ENCODE measurements at places on chromosomes 3 and 15.

GRCh38 chr15:58705105-58705504 is 44.4 kb downstream of the ADAM10 start:
- DNase-seq = no peak

- no peak for DNase-seq
Observed at GRCh38 chr3:184593220-184593927, 31.8 kb downstream of the EPHB3 start.

DNA sequence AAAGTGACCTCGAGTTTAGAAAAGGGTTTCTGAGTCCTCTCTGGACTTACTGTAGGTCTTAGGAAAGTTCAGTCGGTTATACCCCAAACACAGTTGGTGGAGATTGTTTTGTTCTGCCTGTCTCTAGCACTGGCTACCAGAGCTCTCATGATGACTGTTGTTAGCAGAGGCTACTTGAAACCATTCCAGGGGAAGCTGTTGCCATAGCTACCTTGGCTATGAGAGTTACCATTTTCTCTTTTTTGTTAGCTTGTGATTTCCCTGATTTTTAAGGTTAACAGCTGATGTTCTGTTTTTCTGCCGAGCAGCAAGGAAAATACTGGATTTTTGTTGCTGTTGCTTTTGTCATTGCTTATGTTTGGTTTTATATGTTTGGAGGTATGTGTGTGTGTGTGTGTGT is 26.7 kb downstream of the ABHD2 start:
- peak; percentile 81 for DNase-seq

GRCh38 chr3:11465744-11466616 is 177.7 kb downstream of the VGLL4 start:
- no peak for DNase-seq

GRCh38 chr3:106877627-106878026 is 499.6 kb upstream of the CCDC54 start:
- DNase-seq = no peak

DNA sequence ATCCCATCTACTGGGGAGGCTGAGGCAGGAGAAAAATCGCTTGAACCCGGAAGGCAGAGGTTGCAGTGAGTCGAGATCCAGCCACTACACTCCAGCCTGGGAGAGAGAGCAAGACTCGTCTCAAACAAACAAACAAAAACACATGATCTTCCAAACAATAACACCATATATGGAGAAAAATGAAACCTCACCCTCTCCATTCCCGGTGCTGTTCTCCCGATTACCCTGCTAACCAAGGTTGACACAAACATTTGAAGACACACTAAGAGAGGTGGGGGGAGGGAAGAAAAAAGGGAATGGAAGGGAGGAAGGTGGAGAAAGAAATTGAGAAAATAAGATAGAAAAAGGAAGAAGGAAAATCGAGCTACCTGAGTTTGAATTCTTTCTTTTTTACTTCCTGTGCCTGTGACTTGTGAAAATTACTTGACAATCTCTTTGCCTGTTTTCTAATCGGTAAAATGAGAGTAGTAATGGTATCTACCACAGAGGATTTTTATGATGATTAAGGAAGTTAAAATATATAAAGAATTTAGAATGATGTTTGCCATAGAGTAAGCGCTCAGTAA is 1.1 kb upstream of the PLSCR2 start:
- no peak for DNase-seq

DNA sequence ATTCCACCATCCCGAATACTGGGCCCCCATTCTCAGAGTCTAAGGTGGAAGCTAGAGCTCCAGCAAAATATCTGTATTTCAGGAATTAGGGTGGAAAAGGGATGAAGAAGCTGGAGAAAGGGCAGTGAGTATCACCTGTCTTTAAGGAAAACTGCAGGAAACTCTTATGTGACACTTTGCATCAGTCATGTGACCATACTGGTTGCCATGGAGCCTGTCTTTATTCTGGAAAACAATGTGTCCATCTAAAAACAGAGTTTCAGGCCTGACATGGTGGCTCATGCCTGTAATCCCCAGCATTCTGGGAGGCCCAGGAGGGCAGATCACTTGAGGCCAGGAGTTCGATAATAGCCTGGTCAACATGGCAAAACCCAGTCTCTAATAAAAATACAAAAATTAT is 52.9 kb upstream of the FSIP1 start:
- peak; percentile 24 for DNase-seq

DNA sequence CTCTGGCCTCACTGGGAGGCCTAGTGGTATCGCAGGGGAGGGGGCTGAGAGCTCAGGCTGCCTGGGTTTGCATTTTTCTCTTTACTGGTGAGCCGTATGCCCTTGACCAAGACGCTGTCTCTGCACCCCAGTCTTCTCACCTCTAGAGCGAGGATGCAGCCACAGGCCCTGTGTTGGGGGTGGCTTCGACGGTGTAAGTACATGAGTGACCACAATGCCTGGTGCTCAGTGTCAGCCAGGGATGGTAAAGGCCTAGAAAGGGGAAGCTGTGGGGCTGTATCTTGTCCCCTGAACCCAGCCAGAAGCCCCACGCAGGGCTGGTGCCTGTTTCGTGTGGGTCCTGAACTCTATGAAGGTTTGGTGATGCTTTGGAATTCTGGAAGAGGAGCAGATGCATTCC is 19.8 kb downstream of the SYNM start:
- no peak for DNase-seq

GRCh38 chr15:84858231-84858630 is 26.2 kb upstream of the SLC28A1 start:
- DNase-seq = no peak

GRCh38 chr15:81293728-81294515 is 30.0 kb downstream of the STARD5 start:
- no peak for DNase-seq

GRCh38 chr3:49410846-49411534 is 786 bp downstream of the RHOA start:
- DNase-seq = no peak

GRCh38 chr15:65512189-65512588 is 5.3 kb downstream of the DPP8 start:
- no peak for DNase-seq

DNA sequence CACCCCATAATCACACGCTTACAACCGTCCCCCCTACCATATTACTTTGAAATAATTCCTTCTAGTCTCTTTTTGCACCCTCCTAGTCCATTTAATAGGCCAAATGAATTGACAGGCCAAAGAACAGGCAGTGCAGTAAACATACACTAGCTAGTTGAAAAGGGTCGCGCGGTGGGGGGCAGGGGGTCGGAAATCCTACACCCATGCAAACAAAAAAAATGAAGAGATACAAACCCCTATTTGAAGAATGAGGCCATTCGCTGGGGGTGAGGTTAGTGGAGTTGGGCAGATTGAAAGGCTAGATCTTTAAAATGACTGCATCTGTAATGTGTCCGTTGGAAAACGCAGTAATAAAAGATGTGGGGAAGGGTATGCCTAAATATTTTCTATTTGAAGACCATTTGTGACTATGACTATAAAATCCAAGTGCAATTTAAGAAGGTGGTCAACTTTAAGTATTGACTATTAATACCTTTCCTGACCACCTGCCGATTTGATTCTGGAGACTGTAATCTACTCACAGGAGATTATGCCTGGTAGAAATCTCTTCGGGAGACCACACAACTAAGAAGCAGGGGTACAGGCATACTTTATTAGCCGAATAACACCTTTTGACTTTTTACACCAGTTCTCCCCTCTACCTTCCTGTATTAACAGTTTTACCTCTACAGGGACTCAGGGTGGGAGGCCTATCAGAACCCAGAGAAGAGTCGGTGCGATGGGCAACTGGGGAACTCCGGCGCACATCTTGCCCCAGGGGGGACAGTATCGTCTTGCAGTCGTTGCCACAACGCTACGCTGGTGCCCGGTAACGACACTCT is 762 bp upstream of the ARL6 start:
- no peak for DNase-seq

- no peak for DNase-seq
Observed at GRCh38 chr15:57782731-57783130, 76.2 kb downstream of the POLR2M start.

DNA sequence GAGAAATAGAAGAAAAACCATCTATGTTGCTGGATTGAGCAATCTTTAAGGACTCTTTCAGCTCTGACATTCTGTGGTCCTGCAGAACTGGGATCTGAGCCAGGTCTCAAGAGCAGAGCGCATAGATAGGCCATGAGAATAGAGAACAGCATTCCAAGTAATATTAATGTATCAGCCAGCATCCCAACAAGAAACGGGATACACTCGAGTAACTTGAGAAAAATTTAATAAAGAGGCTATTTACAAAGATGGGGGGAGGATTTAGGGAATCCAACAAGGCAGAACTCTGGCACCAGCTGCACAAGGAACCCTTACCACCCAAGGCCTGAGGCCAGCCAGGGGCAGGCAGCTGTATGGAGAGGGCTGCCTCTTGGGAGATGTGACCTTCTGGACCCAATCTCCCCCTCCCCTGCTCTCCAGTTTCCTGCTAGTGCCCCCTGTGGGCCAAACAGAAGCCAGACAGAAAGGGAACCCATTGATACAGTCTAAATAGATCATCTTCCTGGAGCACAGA is 8.2 kb downstream of the TMOD2 start:
- no peak for DNase-seq

DNA sequence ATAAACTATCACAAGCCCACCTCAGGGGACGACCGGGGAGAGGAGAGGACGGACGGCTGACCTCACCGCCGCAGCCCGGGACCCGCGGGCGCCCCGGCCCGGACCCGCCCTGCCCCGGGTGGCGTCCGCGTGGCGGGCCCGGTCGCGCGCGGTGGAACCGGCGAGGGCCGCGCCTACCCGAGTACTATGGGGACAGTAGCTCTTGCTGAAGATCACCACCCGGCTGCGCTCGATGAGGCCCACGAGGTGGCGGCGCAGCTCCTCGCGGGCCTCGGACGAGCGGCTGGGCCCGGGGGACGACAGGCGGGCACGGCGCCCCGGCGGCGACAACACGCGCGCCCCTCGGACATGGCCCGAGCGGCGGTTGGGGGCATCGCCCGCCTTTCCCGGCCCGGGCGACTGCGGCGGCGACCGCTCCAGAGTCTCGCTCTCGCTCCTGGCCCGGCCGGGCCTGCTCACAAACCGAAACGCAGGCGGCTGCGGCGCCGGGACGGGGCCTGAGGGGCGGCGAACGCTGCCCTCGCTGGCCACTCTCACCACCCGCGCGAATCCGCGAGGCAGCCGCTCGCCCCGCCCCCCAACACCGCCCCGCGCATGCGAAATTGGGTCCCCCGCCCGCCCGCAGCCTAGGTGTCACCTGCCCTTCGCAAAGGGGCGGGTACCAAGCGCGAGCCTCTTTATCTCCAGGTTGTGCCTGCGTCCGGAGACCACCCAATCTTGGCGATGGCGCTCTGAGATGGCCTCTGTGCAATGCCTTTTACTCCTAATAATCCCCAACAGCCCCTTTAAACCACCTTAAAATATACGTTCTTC is at the start of gene TXNRD3:
Gene TXNRD3 (minus strand): TSS at position 554 of the 813 bp plus-strand sequence.
- DNase-seq = peak; percentile 33

DNA sequence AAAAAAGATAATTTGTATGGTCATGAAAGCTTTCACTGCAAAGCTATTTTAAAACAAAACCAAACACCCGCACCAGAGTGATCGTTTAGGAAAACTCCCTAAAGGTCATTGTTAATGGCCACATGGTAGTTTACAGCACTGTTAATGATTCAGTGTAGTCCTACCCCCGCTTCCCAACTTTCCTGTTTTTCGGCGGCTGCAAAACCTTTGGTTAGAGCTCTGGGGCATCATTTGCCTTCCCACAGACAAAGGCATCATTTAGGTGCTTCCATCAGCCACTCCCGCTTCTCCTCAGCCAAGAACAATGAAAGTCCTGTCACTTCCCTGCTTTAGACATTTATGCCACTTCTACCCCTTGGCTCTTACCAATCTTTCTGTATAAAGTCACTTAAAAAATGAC is 10.6 kb downstream of the MELTF start:
- no peak for DNase-seq

- no peak for DNase-seq
Observed at GRCh38 chr15:93205413-93205812, 116.4 kb upstream of the RGMA start.

DNA sequence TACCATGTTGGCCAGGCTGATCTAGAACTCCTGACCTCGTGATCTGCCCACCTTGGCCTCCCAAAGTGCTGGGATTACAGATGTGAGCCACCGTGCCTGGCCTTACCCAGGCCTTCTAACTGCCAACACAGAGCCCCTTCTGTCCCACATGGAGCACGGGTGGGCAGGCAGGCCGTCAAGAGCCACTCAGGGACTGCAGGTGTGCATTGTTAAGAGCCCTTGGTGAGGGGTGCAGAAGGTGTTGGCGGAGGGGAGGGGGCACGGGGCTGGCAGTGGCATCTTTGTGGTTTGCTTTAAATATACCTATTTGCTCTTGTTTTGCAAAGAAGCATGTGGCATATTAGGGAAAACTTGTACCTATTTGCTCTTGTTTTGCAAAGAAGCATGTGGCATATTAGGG is 37.3 kb downstream of the SMAD6 start:
- no peak for DNase-seq

DNA sequence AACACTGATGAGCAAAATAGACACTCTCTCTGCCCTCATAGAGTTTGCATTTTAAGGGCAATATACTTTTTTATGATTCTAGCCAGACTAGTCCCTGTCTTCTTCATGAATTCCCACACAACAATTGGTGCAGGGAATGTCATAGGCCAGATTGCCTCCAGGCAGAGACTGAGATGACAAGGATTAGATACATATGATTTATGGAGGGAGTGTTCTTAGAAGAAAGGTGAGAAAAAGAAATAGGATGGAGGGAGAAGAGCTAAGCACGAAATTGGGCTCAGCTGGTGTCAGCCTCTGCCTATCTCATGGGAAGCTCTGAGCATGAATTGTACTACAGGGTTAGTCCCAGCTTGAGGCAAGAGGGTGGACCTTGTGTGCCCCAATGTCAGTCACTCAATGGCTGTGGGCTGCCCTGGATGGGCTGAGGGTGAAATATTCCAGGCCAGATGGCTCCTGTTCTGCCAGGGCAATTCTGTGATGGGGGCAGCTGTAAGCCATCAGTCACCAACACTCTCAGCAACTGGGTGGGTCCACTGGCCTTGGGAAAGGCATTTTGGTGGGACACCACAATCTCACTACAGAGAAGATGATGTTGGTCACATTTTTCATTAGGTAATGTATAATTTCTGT is 31.1 kb downstream of the EIF1B start:
- no peak for DNase-seq

GRCh38 chr3:94596887-94597566 is 534.2 kb downstream of the NSUN3 start:
- no peak for DNase-seq

DNA sequence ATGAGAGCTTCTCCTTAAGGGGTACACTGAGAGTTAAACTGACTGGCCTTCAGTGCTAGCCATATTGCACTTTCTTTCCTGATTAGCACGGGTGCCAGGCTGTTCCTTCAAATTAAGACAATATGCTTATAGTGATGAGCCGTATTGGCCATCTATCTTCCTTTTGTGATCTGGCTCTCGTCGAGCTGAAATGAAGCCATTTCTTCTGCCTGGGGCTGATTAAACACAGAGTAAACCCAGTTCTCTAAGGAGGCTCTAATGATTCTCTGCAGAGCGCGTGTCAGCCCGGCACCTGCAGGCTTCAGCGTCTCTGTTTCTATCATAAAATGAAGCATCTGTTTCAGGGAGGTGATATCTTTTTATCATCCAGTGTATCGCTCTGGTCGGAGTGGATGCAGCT is 107.5 kb upstream of the NR2F2 start:
- DNase-seq = no peak

GRCh38 chr3:15384510-15385237 is 42.7 kb downstream of the METTL6 start:
- no peak for DNase-seq
